ENCODE measurements at places on chromosomes 16 and 17.

- no peak for DNase-seq
Observed at GRCh38 chr16:47734987-47735594, 274.0 kb downstream of the PHKB start.

- DNase-seq, result no peak
Observed at GRCh38 chr17:512926-513325, 160.3 kb upstream of the RPH3AL start.

DNA sequence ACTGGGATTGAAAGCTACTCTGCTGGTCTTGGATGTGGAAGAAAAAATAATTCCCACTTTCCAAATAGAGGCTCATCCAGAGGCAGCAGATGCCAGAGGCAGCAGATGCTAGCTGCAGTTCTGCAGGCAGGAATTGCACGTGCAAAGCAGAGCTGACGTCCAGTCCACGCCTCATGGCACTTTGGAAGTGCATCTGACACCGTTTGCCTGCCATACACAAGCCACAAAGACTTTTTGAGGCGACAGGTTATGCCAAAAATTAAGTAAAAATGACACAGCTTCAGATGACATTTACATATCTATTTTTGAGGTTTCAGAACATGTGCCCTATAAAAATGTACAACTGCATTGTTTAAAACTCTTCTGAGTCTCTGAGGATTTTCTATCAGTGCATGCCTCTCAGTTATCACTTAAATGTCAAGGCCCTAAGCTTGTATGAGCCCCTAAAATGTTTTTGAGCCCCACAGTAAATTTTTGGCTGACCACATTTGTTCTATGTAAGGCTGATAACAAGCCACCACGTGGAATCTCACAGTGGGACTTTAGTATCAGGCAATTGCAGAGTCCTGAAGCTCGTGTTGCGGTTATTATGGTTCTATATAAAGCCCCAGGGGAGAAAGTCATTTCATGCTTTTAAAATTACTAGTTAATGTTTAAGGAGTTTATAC lies 239.2 kb downstream of the PRKCA start:
- no peak for DNase-seq

DNA sequence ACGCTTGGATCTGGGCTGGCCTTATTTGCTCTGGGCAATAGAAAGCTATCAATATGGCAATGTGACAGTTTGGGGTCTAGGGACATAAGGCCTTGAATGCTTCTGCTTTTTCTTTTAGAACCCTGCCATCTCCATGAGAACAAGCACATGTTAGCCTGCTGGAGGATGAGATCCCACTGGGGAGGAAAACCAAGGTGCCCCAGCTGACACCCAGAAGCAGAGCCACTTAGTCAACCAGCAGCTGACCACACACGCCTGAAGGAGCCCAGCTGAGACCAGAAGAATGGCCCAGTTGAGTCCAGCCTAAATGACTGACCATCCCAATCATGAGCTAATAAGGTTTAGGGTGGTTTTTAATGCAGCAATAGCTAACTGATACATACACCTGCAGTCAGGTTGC lies 171.2 kb downstream of the AHSP start:
- no peak for DNase-seq

GRCh38 chr17:1331708-1332107 lies 52.2 kb downstream of the TRARG1 start:
- DNase-seq, result no peak

- no peak for DNase-seq
Observed at GRCh38 chr17:30586818-30587595, 109.8 kb downstream of the GOSR1 start.

- DNase-seq, result no peak
Observed at GRCh38 chr17:77124192-77124889, 16.4 kb upstream of the SEC14L1 start.

GRCh38 chr17:6853764-6854442 lies 22.4 kb upstream of the TEKT1 start:
- DNase-seq, result no peak

DNA sequence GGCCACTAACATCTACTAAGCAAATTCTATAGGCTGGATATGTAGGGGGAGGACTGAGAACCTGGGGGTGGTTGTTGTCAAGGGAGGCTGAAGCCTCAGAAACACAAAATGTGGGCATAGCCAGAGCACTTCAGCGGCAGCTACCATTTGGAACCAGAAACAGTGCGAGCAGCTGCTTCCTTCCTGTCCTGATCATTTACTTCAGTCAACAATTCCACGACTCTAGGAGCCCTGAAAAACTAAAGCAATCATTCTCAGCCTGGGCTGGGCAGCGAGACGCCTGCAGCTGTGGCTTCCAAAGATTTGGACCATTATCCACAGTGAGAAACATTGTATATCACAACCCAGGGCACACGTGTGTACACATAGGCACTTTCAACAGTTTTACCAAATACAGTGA lies 93.9 kb upstream of the WSCD1 start:
- no peak for DNase-seq

GRCh38 chr17:17476865-17477467 lies at the start of gene MED9:
Gene MED9 (plus strand): TSS chr17:17477000. CDS start chr17:17477042, 42 bp downstream.
- DNase-seq, result peak; percentile 89

DNA sequence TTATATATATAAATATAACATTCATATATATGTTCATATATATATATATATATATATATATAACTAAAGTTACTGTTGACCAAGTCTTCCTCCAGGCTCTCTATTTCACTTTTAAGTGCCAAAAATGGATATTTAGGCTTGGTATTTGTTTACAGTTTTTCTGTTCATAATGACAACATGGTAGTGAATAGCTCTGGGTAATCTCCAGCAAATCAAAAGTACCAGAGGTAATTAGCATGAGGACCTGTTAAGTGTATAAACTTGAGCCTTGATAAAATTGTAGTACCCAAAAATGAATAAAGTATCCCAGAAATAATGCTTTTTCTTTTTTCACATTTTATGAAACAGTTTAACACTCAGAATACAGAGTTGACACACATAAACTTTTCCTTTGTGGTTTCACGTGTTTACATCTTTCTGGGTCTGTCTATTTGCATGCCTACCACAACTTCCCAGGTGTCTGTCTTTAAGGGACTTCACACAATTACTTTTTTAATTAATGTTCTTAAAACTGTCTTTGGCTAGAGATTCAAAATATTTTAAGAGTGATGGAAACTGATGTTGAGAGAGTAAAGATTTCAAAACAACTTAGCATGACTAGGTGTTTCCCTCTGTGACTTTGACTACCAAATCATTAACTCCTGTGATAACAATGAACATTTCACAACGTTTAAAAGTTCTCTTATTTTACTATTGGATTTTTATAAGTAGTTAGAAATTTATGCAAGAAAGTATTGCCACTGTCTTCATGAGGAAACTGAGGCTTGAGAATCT lies 47.9 kb downstream of the RABEP1 start:
- no peak for DNase-seq

- no peak for DNase-seq
Observed at GRCh38 chr17:10756185-10756584, 26.4 kb upstream of the TMEM220 start.

DNA sequence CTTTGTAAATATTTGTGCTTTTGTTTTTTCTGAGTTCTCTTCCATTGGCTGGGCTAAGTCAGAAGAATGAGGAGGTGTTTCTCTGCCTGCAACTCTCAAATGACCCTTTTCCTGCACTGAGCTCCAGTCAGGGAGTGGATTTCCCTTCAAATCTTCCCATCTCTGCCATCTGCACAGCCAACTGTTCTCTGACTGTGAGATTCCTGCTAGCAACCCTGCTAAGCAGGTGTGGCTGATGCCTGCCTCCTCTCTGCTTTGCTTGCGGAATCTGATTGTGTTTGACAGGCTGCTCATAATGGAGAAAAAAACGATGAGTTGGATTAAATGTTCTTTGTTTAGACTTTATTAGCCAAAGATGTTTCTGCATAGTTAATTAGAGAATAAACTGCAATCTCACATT lies 519.8 kb downstream of the TMEM114 start:
- DNase-seq, result no peak

GRCh38 chr16:79334127-79334526 lies 266.4 kb downstream of the MAF start:
- DNase-seq, result peak; percentile 16
